ENCODE measurements at places on chromosomes 6 and 20.

DNA sequence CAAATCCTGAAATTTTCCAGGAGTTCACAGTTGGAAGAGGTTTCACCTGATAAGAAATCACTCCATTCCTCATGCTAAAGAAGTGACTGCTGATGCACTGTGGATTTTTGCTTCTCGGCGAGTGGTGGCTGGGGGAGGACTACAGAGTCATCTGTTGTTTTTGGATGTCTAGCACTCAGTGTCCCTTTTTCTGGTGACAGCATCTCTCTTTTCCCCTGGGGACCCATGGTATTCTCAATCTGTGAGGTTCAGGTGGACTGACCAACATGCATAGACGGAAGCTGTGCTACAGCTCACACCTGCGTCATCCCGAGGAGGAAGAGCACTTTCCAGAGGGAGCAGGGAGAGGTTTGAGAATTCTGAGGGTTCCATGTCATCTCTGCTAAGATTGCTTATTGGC lies 42.7 kb upstream of the ZNF831 start:
- no peak for DNase-seq

- DNase-seq, result no peak
Observed at GRCh38 chr20:25546048-25546447, 39.3 kb downstream of the NINL start.

DNA sequence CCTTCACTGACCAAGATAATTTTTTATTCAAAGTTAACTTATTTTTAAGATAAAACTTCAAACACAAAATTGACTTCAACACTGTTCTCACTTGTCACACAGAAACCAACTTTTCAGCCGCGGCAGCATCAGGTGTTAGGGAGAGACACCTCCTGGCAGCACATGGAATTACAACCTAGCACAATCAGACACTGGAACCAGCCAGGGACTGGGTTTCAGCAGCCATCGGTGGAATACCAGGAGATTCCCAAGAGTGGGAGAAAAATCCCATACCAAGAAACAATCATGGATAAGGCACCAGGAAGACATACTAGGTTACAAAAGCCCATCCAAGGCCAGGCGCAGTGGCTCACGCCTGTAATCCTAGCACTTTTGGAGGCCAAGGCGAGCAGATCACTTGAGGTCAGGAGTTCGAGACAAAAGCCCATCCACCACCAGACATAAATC lies 70.0 kb downstream of the SNX5 start:
- no peak for DNase-seq

DNA sequence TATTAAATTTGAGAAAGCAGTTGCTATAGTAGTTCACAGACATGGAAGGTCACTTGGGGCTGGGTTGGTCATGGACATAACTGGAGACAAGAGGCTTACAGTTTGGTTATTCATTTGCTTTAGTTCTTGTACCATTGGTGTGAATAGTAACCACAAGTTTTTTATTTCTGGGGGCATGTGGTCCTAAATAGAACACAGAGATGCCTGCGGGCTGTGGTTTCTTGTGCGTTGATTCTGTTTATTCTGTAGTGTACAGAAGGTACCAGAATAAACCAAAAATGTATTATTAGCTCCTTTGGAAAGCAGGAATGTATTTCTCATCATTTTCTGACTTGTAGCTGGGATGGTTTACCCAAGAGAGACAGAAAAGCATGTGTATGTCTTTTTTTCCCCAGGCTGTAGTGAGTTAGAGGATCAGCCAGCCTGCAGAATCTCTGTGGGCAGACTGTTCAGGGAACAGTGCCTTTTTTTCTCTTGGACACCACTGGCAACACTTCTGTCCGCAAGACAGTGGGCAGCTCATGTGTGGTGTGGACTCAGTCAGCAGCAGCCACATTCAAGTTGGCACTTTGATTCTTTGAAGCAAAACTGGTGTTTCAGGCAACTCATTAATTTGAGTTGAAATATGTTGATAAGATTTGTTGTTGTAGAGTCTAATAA lies 122.1 kb downstream of the LRRC1 start:
- DNase-seq, result no peak

GRCh38 chr6:121344539-121344938 lies 10.3 kb upstream of the TBC1D32 start:
- DNase-seq, result no peak

- DNase-seq, result no peak
Observed at GRCh38 chr20:56362833-56363413, 4.1 kb downstream of the FAM210B start.

GRCh38 chr6:137724018-137724403 lies 143.0 kb upstream of the TNFAIP3 start:
- no peak for DNase-seq

GRCh38 chr6:18545726-18546125 lies 158.6 kb downstream of the RNF144B start:
- no peak for DNase-seq

DNA sequence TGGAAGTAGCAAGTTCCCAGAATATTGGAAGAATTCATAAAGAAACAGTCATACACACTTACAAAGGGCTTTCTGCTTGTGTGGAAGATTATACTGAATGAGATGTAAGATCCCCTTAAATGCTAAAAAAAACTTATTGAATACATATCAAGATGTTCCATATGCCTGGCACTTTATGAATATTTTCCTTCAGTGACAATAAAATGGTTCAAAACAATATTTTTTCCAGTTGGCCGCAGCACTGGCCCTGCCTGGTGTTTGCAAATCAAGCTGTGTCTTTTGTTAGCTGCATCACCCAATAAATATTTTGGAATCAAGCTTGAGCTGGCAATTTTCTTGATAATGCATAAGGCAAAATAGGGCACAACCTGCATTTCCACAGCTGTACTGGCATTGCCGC lies 51.2 kb downstream of the CFAP61 start:
- DNase-seq, result no peak

GRCh38 chr6:71040043-71040442 lies 83.2 kb upstream of the B3GAT2 start:
- DNase-seq, result no peak

DNA sequence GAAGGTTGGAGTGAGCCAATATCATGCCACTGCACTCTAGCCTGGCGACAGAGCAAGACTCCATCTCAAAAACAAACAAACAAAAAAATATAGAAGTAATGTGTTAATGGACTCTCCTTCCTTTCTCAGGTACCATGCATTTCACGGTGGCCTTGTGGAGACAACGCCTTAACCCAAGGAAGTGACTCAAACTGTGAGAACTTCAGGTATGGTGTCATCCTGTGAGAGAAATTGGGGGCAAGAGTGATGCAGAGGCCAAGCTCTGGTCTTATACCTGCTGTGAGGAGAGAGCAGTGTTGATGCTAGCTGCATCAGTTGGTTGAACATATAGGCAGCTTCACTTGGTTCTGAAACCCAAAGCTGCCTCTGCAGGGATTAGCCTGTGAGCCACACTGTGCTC lies 6.2 kb downstream of the ITCH start:
- DNase-seq, result no peak

- DNase-seq, result peak; percentile 16
Observed at GRCh38 chr6:34986845-34987246, 97.8 kb downstream of the ANKS1A start.

- no peak for DNase-seq
Observed at GRCh38 chr6:15495375-15495901, 167.4 kb downstream of the DTNBP1 start.

DNA sequence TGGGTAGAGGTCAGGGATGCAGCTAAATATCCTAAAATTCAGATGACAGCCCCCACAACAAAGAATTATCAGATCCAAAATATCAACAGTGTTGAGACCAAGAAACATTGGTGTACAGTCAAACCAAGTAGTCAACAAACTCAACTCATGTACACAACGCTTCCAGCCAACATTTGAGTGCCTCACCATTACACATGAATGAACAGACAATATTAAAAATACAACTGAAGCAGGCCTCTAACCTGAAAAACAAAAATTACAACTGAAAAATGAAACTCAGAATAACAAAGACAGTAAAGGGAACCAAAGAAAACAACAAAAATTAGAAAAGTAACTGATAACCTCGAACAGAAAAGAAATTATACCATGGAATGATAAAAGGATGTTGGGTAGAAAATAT lies 46.2 kb downstream of the HACE1 start:
- no peak for DNase-seq

- DNase-seq, result no peak
Observed at GRCh38 chr6:18326001-18326400, 61.1 kb upstream of the RNF144B start.

- no peak for DNase-seq
Observed at GRCh38 chr6:77136086-77136485, 327.2 kb downstream of the HTR1B start.

GRCh38 chr20:4795394-4795793 lies 73.7 kb downstream of the PRND start:
- DNase-seq, result no peak

- no peak for DNase-seq
Observed at GRCh38 chr6:24460966-24461365, 28.4 kb downstream of the GPLD1 start.

DNA sequence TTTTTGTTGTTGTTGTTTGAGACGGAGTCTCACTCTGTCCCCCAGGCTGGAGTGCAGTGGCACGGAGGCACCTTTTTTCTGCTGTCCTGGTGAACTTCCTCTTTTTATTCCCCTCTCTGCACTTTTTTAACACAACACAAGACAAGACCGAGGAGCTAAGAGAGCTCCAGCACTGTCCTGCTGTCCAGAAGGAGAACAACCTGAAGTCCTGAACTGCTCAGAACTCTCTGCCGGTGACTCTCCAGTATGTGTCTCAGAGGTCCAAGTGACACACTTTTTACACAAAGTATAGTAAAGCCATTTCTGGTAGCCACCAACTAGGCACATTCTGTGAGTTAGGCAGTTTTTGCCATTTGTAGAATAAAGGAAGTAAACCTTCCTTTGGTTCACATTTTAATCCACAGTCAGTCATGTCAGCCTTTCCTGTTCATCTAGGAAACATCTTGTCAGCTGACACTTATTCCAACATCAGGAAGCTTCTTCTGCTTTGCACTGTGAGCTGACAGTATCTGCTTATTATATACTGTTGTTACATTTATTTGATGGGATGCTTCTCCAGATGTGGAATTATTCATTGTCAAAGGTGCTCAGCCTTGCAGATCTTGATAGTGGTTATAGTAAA lies 28.1 kb upstream of the TXNDC5 start:
- DNase-seq, result no peak

- DNase-seq, result no peak
Observed at GRCh38 chr6:20751293-20751935, 217.2 kb downstream of the CDKAL1 start.

- no peak for DNase-seq
Observed at GRCh38 chr6:77678048-77678447, 25.2 kb downstream of the MEI4 start.

DNA sequence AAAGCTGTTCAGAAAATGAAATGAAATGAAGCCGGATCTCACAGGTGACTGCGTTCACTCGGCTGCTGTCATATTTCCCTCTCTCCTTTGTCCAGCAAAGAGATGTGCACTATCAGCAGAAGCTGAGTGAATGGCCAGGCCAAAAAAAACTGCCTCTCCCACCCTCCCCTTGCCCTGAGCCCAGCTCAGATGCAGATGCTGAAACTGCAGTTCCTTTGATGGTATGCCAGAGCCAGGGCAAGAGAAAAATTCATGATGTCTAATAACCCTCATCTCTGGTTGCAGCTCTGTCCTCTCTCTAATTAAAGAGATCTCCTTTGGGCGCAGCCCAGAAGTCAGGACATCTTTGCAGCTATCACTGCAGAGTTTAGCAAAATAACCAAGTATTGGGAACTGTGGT lies 210.5 kb upstream of the RIN2 start:
- DNase-seq, result no peak

DNA sequence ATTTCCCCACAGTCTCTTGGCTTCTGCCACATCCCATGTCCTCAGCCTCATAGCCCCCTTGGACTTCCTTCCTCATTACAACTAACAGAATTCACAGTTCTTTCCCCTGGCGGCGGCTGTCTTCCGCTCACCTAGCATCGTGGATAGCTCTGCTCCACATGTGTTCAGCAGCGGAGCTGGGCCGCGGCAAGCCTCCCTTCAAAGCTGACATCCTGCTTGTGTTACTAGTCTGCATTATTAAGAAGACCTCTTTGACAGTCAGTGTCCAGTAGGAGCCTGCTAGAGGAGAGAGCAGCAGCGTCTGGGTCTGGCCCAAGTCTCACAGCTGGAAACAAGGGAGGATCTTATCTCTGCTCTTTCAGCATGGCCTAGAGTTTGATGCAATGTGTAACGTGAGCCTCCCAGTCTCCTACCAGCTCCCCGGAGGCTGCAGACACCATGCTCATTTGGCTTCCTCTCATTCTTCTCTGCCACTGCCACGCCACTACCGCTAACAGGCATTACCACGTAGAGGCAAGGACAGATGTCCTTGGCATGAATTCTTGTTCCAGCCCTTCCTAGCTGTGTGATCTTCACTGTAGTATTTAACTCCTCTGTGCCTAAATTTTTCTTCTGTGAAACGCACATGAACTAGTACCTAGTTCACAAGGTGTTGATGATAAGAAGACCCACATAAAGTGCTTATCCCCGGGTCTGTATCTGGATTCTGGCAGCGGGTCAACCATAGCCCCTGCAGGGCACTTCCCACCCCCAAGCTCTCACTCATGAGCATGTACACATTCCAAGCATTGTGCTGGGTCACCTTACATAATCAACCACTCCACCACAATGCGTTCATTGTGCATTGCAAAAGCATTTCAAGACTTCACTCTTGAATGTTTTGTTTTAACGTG lies 107.1 kb upstream of the BACH2 start:
- peak; percentile 7 for DNase-seq

- DNase-seq, result no peak
Observed at GRCh38 chr6:4291453-4292403, 156.4 kb upstream of the ECI2 start.

DNA sequence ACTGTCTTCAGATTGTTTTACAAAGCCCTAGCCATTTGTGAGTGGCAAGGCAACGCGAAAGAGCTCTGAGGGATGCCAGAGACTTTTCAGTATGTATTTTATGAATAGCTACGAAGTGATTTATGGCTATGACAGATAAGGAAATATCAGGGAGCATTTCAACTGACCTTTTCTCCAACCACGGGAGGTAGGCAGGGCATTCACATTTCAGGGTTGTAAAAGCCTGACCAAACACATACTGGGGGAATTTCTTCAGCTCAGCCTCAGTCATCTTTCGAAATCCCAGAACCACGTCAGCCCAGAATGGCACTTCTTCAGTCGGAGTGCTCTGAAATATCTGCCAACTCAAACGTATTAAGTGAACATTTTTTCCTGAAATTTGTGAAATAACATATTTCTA lies 10.8 kb downstream of the DDO start:
- DNase-seq, result no peak

GRCh38 chr6:40148882-40149573 lies 214.8 kb upstream of the MOCS1 start:
- no peak for DNase-seq

GRCh38 chr6:44289726-44290260 lies 19.5 kb downstream of the TMEM151B start:
- no peak for DNase-seq

DNA sequence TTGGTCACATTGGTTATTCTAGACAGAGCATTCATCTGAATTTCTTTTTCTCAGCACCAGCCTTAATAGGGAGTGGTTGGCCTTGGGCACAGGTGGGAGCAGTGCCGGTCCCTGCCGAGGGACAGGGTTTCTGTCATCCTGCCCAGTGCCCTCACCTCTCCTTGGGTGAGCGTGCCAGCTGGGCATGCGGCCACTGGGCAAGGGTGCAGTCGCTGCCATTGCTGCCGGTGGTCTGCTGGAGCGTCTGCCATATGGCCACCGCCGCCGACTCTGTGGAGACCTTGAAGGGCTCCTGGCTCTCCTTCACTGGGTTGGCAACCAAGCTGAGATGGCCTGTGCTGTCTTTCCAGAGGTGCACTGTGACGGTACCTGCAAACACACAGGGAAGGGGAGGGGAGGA lies 16.4 kb upstream of the UQCC2 start:
- no peak for DNase-seq

Data from NCI-H2107 (cell line).